ENCODE measurements at places on chromosomes 1 and 21.

DNA sequence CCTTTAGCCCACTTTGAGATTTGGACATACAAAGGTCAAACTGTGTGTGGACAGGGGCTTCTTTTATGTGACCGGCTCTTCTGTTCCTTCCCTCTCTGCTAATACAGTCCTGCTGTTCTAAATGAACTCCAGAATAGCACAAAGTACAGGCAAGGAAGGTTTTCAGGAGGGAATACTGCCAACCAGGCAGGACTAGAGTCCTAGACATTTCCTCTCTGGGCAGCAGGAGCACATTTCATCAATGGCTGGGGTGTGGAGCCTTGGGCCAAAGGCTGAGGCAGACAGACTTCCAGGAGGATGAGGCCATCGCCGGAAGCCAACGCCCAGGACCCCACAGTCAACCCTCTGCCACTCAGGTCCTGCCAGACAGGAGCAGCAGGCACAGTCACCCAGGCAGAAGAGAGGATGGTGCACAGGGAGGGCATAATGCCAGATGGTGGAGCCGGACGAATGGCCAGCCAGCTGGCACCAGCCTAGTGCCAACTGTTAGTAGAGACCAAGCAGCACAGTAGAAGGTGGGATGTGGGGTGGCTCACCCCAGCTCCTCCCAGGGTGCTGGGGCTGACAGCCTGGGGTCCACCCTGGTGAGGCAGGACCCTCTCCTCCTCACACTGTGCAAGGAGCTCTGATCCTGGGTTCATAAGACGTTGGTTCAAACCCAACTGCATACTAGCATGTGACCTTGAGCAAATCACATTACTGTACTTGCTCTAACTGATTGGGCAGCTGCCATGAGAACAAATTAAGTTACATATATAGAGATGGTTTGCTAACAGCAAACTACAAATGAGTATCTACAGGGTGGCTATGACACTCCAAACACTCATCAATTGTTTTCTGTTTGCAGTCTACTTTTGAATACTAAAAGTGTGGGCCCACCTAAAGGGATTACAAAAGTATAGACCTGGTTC is 410.7 kb downstream of the SIPA1L2 start:
- DNase-seq: no peak

GRCh38 chr1:176118985-176119384 is 88.1 kb downstream of the COP1 start:
- DNase-seq: no peak

DNA sequence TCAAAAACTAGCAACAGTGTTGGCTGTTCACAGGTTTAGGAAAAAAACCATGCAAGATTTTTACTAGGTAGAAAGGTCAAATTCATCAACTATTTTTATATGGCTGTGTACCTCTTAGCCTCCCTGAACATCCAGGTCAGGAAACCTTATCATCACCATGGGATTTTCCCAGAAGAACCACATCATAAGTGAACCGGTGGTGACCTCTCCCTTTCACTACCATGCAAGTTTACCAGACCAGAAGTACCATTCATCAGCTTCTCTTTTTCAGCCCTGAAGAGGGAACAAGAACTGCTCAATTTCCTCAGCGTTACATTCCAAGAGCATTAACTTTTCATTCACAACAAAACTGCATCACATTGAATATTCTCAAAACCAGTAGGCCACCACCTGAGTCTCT is 5.9 kb downstream of the SSBP3 start:
- no peak for DNase-seq

GRCh38 chr21:41396558-41397075 is 29.4 kb upstream of the MX1 start:
- no peak for DNase-seq

DNA sequence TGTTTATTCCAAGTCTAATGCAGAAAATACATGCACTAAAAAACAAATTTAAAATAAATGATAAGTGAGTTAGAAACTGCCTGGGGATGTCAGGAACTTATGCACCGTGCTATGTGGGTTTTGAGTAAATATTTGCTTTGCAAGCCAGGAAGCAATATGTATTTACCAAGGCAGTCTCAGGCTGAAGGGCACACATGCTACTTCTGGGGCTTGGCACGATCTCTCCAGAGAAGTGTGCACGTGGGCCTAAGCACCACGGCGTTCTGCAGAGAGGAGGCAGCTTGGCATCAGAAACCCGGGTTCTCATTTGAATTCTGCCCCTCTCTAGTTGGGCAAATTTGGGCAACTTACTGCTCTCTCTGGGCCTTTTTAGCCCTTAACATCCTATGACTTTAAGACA is 72.6 kb upstream of the ROR1 start:
- no peak for DNase-seq
